ENCODE measurements at places on chromosomes 16 and 17.

GRCh38 chr17:56320443-56320842, 167.2 kb downstream of the ANKFN1 start:
- no peak for DNase-seq

- no peak for DNase-seq
Observed at GRCh38 chr17:56540836-56541235, 52.7 kb upstream of the NOG start.

DNA sequence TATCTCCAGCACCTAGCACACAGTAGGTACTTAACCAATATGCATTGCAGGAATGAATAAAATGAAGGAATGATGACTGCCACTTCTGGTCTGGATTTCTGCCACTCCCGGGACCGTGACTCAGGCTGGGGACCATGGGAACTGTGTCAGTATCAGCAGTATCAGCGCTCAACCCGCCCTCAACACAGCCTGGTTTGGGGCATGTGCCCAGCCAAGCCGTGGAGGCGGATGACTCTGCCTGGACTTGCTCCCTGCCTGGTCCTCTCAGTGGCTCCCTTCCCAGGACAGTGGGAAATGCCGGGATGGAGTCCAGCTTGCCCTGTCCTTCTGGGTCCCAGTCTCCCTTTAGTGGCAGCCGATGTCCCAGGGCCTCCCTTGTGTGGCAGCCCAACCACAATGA, 55.1 kb downstream of the SRCIN1 start:
- DNase-seq, result no peak

GRCh38 chr17:4540224-4540651, 14.9 kb downstream of the MYBBP1A start:
- no peak for DNase-seq

DNA sequence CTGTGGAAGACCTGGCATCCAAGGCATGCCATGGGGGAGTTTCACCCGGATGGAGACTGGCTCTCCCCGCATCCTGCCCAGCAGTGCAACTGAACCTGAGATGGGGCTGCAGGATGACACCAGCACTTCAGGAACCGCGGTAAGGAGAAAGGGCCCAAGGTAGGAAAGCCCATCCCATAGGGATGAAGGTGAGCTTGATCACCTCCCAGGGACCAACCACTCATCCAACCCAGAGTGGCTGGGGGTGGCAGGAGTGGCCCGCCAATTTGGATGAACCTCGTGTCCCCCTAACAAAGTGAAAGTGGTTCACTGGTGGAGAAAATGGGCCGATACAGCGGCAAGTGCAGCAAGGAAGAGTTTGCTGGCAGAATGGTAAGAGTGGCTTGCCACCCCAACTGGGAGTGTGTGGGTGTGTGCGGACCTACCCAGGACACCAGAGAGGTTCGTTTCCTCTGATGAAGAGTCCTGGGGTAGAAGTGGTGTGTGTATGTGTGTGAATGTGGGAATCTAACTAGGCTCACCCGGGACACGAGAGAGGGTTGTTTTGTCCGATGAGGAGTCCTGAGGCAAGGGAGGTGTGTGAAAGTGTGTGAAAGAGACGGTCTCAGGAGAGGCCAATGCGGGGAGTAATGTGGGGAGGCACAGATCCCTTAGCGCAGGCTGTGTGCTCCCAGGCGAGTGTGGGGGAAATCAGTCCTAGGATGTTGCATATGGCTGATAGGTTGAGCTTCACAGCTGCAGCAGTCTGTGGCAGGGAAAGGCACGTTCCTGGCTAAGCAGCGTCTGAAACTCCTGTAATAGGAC, 22.6 kb downstream of the ACSM1 start:
- DNase-seq, result no peak

Data from CD14-positive monocyte (primary cell).